ENCODE measurements at places on chromosomes 5 and 9.

GRCh38 chr5:139847091-139847490 is 51.5 kb downstream of the PSD2 start:
- no peak for DNase-seq

- no peak for DNase-seq
Observed at GRCh38 chr9:133089271-133089671, 27.5 kb downstream of the CEL start.

DNA sequence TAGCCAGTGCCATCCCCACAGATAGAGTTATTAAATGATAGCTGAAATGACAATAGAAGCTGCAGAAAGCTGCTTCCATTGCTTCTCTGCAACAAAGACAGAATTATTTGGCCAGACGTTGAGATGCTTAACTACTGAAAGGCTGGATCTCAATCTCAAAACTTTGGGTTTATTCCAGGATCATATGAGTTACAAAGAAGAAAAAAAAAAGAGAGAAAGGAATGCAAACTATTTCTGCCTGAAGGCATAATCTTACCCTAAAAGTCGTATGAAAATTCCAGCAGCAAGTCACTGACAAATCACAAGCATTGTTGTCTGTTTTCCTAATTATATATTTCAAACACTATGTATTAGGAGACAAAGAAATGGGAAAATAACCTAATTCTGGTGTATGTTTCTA is 12.8 kb upstream of the TYRP1 start:
- DNase-seq, result peak; percentile 77

DNA sequence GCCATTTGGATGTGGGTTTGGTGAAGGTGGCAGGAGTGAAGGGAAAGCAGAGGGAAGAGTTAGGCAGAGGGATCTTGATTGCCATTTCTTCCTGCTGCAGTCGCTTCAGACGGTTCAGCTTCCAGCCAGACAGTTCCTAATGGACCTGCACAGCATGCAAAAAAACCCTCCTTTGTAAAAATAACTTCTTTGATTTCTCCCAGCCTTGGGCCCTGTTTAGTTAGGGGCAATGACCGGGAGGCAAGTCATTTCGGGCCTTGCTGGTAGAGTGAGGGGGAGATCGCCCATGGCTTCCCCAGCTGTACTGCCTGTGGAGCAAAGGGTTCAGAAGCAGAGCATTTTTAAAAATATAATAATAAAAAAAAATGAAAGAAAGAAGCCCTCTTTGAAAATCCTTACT is 67.2 kb upstream of the TLE1 start:
- no peak for DNase-seq

- DNase-seq, result peak; percentile 32
Observed at GRCh38 chr9:99249619-99250018, 27.5 kb downstream of the SEC61B start.
